Tibial nerve (tissue), 4 donors: ENCODE measurements at places on chromosomes 7 and 10. TPM values are rescaled to one million over a fixed set of nuclear protein-coding genes. Genes with fewer than 3 reads are reported as not detected.

The ACTL6B gene
- total RNA-seq: not detected

The CPA2 gene
- total RNA-seq: not detected

DNA sequence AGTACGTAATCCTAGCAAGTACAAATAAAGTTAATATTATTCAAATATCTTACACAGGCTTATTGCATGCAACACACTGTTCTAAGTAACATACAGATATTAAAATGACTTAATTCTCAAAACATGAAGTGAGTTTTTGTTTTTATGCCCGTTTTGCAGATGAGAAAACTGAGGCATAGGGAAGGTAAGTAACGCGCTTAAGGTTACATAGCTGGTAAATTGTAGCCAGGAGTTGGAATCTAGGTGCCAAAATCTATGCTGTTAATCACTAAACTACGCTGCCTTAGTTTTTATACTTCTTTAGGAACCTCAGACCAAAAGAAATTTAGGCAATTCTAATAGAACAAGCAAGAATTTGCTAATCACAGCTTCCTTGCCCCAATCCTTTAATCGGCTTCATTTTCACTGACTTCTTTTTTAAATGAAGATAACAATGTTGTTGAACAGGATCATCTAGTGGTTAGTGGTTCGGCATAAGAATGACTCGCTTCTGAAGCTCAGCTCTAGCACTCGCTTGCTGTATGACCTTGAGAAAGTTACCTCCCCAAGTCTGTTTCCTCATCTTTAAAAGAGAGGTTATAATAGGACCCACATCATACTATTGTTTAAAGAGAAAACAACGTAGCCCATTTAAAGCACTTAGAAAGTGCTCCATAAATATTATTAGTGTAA, 1.0 kb upstream of the LRRTM3 start:
- H3K4me1 ChIP-seq: no peaks in the 10 kb centered on the region
- DNase-seq: no peak
- no peak overlapping the region for H3K4me3 ChIP-seq
- H3K36me3 ChIP-seq: no peaks in the 10 kb centered on the region

DNA sequence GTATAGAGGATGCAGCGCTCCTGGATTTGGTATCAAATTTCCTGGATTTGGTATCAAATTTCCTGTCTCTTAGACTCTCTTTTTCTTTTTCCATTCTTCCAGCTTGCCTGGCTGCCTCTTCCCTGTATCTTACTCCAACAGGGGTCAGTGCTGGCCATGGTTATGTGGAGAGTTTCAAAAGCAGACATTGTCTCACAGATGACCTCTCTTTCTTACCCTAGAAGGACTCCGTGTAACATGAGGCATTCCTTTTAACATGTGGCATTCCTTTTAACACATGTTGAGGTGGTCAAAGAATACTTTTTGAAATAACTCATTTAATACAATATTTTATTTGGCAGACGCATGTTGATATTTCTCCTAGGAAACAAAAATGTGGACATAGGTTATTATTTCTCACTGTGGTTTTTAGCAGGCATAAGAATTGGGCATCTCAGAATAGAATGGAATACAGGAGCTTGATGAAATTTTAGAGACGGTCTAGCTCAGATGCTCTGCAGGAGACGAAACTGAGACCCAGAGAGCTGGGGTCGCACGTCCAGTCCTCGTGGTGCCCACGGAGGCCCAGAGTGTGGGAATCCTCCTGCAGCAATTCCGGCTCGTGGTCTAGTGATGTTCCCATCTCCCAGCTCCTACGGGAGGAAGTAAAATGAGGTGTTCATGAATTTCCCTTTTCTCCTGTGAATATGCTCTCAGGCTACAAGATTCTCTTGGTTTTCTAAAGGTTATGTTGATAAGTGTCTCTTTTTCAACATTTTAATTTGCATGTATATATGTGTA, 59.6 kb upstream of the PITRM1 start:
- H3K27me3 ChIP-seq: no peaks in the 10 kb centered on the region
- H3K4me3 ChIP-seq: no peak overlapping the region
- no peaks in the 10 kb centered on the region for H3K36me3 ChIP-seq
- H3K27ac ChIP-seq: no peak overlapping the region
- no peak for DNase-seq

GRCh38 chr7:139613971-139614411, 90.5 kb downstream of the CLEC2L start:
- no peak overlapping the region for H3K27ac ChIP-seq
- no peaks in the 10 kb centered on the region for H3K27me3 ChIP-seq
- no peak for DNase-seq
- no peaks in the 10 kb centered on the region for H3K4me1 ChIP-seq

DNA sequence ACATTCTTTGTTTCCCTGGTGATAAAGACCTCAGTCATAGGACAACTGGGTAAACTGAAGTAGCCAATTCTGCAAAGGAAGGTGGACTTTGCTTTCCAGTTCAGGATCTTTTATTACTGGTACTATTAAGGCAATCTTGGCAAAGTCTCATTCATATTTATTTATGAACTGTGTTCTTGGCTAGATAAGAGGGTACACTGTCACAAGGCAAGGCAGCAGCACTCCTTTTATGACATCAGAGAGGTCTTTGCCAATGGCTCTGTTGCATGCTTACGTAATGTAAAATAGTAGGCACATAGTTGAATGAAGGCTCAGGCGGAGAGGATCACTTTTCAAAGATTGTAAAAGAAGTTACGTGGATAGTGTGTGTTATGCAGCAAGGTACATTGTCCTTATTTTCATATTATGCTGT, 63.7 kb upstream of the PDK4 start:
- DNase-seq: no peak
- no peaks in the 10 kb centered on the region for H3K36me3 ChIP-seq
- H3K4me1 ChIP-seq: peaks cover 3% of the 10 kb centered on the region
- H3K4me3 ChIP-seq: no peak overlapping the region
- H3K27me3 ChIP-seq: no peaks in the 10 kb centered on the region

- no peak overlapping the region for H3K4me3 ChIP-seq
- no peaks in the 10 kb centered on the region for H3K36me3 ChIP-seq
- H3K4me1 ChIP-seq: no peaks in the 10 kb centered on the region
- no peak for DNase-seq
These were observed 430.2 kb downstream of the LRMDA start for GRCh38 chr10:75861582-75861981.

DNA sequence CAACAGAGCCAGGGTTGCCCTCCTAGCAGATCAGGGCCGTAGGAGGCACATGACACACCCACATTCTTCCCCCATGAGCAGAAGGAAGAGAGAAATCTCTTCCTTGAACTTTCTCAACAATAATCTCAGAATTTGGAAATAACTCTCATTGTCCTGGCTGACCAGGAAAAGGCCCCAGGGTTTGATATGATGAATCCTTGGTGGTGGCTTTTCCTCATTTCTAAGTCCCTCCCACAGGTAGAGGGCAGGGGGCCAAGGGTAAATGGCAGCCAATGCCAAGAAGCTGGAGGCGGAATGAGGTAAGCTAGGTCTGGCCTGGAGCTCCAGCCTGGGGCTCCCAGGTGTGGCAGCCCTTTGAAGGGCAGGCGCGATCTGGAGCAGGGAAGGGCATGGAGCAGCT, 67.8 kb downstream of the GRB10 start:
- no peak overlapping the region for H3K27ac ChIP-seq
- H3K4me1 ChIP-seq: peaks cover 21% of the 10 kb centered on the region
- no peaks in the 10 kb centered on the region for H3K27me3 ChIP-seq
- no peak for DNase-seq
- no peak overlapping the region for H3K4me3 ChIP-seq

GRCh38 chr7:86407291-86407690, 236.4 kb upstream of the GRM3 start:
- H3K27ac ChIP-seq: no peak overlapping the region
- H3K36me3 ChIP-seq: no peaks in the 10 kb centered on the region
- no peaks in the 10 kb centered on the region for H3K4me1 ChIP-seq
